ENCODE measurements at places on chromosomes 1 and 21.

DNA sequence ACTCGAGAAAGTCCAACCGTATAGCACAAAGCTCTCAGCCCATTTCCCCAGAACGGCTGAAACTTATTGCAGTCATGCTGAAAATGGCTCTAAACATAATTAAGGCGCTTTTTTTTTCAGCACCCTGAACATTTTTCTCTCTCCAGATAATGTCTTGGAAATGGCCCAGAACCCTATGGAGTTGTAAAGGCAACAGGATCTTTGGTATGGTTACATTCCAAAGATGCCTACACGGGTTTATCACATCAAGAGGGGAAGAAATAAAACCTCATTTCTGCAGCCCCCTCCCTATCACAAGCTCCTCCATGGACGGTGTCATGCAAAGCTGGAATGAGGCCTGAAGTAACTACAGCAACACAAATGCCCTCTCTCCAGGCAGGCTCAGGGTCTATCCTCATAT is 126.4 kb upstream of the GALNT2 start:
- no peaks in the 10 kb centered on the region for H3K27me3 ChIP-seq
- H3K4me3 ChIP-seq: no peak overlapping the region
- H3K27ac ChIP-seq: no peak overlapping the region
- DNase-seq: peak; percentile 5
- no peaks in the 10 kb centered on the region for H3K4me1 ChIP-seq
- no peaks in the 10 kb centered on the region for H3K36me3 ChIP-seq

GRCh38 chr1:98817821-98818220 is 156.3 kb downstream of the SNX7 start:
- H3K4me3 ChIP-seq: no peak overlapping the region
- DNase-seq: no peak
- H3K27me3 ChIP-seq: no peaks in the 10 kb centered on the region
- no peak overlapping the region for H3K27ac ChIP-seq

DNA sequence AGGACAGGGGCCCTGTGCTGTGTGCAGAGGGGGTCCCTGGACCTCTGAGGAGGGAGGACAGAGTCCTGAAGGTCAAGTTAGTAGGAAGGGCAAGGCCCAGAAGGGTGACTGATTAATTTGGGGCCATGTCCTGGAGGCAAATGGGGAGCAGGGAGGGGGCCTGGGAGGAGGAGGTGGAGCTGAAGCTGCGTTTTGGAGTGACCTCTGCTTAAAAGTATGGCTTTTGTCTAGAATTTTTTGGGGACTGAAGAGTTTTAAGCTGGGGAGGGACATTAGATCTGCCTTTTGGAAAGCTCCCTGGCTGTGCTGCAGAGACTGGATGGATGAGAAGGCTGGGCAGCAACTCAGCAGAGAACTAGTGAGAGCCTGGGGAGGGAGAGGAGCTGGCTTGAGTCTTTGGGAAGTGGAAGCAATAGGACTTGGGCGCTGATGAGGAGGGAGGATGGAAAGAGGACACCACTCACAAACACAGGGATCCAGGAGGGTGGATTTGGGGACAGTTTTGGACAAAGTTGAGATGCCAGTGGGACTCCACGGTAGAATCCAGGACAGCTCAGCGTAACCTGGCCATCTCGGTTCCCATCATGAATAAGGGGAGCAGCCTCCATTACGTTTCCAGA is 52.9 kb downstream of the ACBD3 start:
- no peaks in the 10 kb centered on the region for H3K27me3 ChIP-seq
- H3K4me3 ChIP-seq: no peak overlapping the region
- no peaks in the 10 kb centered on the region for H3K36me3 ChIP-seq
- peaks cover 7% of the 10 kb centered on the region for H3K4me1 ChIP-seq
- H3K27ac ChIP-seq: no peak overlapping the region

DNA sequence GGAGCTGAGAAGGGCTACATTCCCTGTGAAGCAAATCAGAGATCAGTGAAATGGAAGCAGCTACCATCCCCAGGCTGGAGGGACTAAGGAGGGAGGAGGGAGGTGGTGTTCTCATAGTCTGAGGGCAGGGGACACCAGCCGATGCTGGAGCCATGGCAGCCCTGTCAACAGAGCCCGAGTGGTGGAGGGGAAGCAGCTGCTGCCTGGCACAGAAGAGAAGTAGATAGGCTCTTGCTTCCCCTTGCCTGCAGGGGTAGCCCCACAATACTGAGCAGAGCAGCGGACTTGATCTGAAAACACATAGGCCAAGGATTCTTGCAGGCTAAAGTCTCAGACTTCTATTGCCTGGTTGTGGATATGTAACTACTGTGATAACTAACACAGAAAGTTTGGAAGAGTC is 255.1 kb downstream of the FGGY start:
- no peaks in the 10 kb centered on the region for H3K27me3 ChIP-seq
- no peak overlapping the region for H3K27ac ChIP-seq
- no peak overlapping the region for H3K4me3 ChIP-seq
- no peak for DNase-seq
- peaks cover 8% of the 10 kb centered on the region for H3K4me1 ChIP-seq

DNA sequence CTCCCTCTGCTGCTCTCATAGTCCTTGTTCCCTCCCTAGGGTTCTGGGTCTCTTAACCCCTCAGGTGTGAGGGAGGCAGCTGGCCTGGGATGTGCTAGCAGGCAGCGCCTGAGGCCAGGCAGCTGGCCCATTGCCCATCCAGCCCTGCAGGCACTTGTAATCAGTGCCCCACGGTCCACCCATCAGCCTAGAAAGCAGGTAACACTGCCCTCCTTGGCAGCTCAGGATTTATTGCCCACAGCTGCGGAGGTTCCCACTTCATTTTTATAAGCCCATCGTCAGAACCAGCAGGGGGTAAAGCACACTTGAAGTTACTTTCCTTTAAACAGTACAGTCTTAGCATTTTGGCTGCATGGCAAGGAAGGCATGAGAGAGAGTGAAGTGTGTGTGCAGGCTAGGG is 70.6 kb downstream of the TMEM53 start:
- H3K27me3 ChIP-seq: peaks cover 25% of the 10 kb centered on the region
- no peak overlapping the region for H3K4me3 ChIP-seq
- DNase-seq: no peak
- no peaks in the 10 kb centered on the region for H3K36me3 ChIP-seq
- H3K27ac ChIP-seq: no peak overlapping the region

DNA sequence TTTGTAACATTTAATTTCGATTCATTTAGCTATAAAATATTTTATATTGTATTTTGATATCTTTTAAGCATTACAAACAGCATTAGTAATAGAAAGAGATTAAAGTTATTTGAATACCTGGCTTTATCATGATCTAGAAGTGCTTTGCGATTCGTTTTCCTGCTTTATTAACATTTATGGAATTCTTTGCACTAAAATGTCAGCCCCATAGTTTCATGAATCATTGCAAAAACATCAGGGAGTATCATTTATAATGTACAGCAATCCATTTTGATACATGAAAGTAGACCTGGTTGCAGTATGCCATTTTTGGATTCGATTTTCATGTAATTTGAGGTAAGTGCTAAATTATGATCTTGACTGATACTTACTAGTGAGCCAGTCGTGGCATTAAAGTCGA is 108.0 kb upstream of the DPYD start:
- no peak for DNase-seq
- H3K36me3 ChIP-seq: no peaks in the 10 kb centered on the region
- no peak overlapping the region for H3K27ac ChIP-seq
- peaks cover 14% of the 10 kb centered on the region for H3K4me1 ChIP-seq
- H3K27me3 ChIP-seq: no peaks in the 10 kb centered on the region

DNA sequence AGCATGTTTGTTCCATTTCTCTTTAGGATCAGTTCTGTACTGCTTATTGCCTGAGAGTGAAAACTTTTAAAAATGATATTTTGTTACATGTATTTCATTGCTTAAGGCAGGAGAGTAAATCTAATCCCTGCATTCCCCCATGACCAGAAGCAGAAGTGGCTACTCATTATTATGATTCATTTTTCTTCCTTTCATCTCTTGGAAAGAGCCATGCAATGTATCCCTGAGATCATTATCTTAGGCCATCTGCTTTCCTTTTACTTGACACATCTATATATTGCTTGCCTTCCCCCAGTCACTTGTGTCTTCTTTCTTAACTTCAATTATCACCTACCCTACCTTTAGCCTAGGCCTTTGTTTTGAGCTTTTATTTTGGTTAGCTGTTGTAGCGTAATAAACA is 430.4 kb upstream of the CHRM3 start:
- H3K4me1 ChIP-seq: no peaks in the 10 kb centered on the region
- H3K27me3 ChIP-seq: no peaks in the 10 kb centered on the region
- no peak overlapping the region for H3K4me3 ChIP-seq
- H3K36me3 ChIP-seq: no peaks in the 10 kb centered on the region
- DNase-seq: no peak
- H3K27ac ChIP-seq: no peak overlapping the region

DNA sequence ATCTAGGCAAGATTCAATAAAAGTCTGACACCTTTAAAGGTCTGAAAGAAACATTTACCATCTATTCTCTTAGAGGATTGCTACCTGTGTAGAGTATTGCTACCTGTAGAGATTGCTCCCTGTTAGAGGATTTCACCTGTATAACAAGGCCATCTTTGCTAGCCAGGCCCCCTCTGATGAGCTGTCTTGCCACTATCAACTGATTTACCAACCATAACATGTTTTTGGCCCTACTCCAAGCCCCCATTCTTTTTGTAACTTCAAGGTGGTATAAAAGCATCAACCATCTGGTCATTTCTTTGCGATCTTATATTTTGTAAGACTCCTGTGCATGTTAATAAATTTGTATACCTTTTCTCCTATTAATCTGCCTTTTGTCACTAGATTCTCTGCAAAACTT is 424.7 kb upstream of the CAMK1G start:
- no peak overlapping the region for H3K27ac ChIP-seq
- no peaks in the 10 kb centered on the region for H3K27me3 ChIP-seq
- H3K4me3 ChIP-seq: no peak overlapping the region
- H3K4me1 ChIP-seq: no peaks in the 10 kb centered on the region
- H3K36me3 ChIP-seq: no peaks in the 10 kb centered on the region

- H3K27me3 ChIP-seq: no peaks in the 10 kb centered on the region
- no peak for DNase-seq
- H3K27ac ChIP-seq: no peak overlapping the region
- peaks cover 19% of the 10 kb centered on the region for H3K4me1 ChIP-seq
Measured at GRCh38 chr1:30377230-30378002, 346.0 kb downstream of the MATN1 start.

DNA sequence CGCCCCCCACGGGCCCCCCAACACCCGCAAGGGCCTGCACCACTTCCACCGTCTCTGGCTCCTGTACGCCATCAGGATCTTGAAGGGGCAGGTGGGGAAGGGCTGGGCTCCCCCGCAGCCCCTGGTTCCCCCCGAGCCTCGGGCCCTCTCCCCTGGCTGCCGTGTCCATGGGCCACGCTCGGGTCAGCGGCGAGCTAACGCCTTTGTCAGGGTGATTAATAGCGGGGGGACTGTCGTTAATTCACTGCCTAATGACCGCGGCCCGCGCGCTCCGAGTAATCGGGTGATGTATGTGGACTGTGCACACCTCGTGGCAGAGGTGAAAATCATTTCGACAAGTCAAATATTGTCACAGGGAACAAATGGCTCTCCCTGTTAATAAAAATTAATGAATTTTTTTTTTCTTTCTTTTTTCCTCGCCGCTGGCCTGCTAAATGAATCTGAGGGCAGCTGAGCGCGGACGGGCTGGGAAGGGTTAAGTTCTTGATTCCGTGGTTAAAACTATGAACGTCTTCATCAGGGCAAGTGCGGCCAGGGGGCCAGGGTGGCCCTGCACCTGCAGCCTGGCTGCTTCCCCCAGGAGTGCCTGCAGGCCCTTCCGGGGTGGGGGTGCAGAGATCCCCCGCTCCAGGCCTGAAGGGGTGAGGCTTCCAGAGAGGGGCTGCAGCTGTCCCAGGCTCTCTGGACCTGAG is 100.8 kb downstream of the PRDM16 start:
- no peaks in the 10 kb centered on the region for H3K27me3 ChIP-seq
- H3K36me3 ChIP-seq: no peaks in the 10 kb centered on the region
- H3K27ac ChIP-seq: no peak overlapping the region

DNA sequence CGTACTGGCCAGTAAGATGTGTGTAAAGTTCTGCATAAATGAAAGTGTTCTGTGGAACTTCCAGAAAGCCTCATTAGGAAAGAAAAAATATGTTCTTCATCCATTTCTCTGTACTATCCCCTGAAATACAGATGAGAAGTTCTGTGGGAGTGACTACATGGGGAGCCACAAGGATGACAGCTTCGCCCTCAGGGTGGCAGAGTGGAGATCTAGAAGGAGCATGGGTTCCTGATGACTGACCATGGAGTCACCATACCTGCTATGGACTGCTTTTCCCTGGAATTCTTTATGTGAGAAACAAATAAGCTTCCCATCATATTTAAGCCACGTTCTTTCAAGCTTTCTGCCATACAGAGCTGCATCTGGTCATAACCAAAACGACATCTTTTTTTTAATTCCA is 113.9 kb upstream of the RGS1 start:
- no peak overlapping the region for H3K4me3 ChIP-seq
- H3K4me1 ChIP-seq: no peaks in the 10 kb centered on the region

DNA sequence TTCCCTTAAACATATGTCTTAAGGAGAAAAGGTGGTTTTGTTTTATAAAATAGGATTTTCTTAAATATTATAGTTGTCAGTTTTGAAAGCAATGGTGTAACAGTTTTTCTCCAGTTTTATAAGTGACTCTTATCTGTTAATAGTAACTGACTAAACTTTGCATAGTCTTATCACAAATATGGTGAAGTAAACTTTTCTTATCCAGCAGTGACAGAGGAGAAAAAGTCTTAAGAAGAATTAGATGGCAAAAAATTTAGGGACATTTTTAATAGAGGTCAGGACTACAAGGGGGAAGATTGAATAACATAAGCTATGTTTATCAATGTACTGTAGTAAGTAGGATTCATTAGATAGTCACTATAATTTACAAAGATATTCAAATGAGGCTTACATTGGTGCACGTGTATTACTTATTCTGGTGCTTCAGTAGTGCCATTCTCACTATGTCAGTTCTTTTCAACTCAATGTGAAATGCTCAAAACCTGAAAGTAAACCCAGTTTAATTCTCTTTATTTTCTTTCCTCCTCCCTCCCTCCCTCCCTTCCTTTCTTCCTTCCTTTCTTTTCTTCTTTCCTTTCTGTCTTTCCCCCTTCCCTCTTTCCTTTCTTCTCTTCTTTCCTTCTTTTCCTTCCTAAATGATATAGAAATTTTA is 26.1 kb downstream of the F3 start:
- no peak overlapping the region for H3K27ac ChIP-seq
- H3K4me1 ChIP-seq: peaks cover 3% of the 10 kb centered on the region
- 0 out of 2 replicates have a peak, but pooled peaks cover 4% of the 10 kb centered on the region for H3K36me3 ChIP-seq
- no peaks in the 10 kb centered on the region for H3K27me3 ChIP-seq
- no peak overlapping the region for H3K4me3 ChIP-seq
- DNase-seq: no peak

- H3K4me1 ChIP-seq: no peaks in the 10 kb centered on the region
- H3K4me3 ChIP-seq: no peak overlapping the region
Measured at GRCh38 chr1:147591261-147591891, 50.1 kb downstream of the BCL9 start.

Measured in GM23248 (cell line).